RKO (cell line): ENCODE measurements at places on chromosomes 6 and 20.

GRCh38 chr20:51391926-51392325 is 150.6 kb downstream of the NFATC2 start:
- no peak for DNase-seq

GRCh38 chr6:41531591-41532582 is 14.3 kb upstream of the FOXP4 start:
- DNase-seq, result no peak

GRCh38 chr20:24095756-24096155 is 107.2 kb upstream of the GGTLC1 start:
- no peak for DNase-seq

DNA sequence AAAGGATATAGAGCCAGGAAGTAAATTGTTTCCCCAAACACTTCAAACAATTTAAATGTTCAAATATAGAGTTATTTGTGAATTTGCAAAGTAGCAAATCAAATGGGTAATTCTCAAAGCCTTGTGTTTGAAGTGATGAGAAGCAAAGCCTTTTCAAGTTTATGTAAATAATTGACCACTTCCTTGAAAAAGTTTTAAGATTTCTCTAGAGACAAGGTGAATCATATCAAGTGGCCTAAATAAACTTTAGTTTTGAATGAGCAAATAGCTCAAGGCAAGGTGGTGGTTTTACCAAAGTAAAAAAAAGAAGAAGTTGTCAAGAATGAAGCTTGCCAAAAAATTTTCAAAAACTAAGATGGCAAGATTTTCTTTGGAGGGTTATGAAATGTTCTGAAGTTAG is 42.6 kb upstream of the IFNGR1 start:
- no peak for DNase-seq

- DNase-seq, result no peak
Observed at GRCh38 chr6:148388521-148388920, 45.9 kb downstream of the SASH1 start.

DNA sequence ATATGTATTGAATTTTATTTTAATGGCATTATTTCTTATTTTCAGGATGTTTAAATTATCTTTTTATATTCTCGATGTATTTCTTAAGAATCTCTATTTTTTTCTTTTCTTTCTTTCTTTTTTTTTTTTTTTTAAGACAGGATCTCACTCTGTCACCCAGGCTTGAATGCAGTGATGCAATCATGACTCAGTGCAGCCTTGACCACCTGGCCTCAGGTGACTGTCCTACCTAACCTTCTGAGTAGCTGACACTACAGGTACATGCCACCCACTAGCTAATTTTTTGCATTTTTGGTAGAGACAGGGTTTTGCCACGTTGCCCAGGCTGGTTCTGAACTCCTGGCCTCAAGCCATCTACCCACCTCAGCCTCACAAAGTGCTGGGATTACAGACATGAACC is 143.8 kb upstream of the LAMA2 start:
- DNase-seq, result no peak

- no peak for DNase-seq
Observed at GRCh38 chr6:142872376-142872775, 72.6 kb downstream of the HIVEP2 start.

GRCh38 chr6:169960003-169960344 is 208.6 kb downstream of the ERMARD start:
- DNase-seq, result no peak

GRCh38 chr6:30615958-30616810 is 859 bp downstream of the PPP1R10 start:
- DNase-seq, result peak; percentile 78

GRCh38 chr20:19098806-19099578 is 113.5 kb upstream of the SLC24A3 start:
- DNase-seq, result no peak

DNA sequence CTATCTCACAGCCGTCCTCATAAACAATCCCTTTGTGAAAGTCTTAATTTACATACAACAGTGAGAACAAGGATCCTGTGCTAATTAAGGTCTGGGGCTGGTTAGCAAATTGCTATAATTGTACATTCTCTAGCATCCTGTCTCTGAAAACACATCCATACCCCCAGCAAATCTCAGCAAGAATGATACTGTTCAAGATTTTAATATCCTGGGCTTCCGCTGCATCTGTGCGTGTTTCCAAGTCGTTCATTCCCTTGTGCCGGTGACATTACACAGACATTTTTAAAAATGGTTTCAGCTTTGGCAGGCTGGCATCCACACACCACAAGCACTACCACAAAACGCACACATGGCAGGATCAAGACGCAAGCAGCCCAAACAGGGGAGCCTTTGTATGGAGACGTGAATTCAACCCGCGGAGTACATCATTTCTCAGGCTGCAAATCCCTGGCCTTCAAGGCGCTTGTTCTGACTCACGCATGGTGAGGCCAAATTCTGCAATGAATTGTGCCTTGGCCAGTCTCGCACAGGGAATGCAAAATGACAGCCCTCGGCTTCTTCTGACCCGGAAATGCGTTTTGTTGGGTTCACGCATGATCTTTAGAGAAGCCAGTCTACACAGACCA is 20.3 kb downstream of the ZMYND8 start:
- DNase-seq, result no peak

DNA sequence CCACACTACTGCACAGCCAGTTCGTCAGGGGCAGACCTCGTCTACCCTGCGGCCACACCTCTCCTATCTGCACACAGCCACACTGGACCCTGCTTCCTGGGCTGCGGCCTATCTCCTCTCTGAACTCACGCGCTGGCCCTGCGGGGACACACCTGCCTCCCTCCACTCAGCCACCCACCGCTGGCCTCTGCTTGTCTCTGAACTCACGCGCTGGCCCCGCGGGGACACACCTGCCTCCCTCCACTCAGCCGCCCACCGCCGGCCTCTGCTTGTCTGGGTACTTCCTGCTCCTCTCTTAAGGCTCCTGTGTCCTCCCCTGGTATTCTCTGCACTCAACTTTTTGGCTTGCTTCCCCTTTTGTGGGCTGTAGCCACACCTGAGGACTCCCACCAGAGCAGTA is 52.3 kb downstream of the HUS1B start:
- DNase-seq, result no peak

- no peak for DNase-seq
Observed at GRCh38 chr6:43740961-43741764, 28.8 kb upstream of the VEGFA start.

DNA sequence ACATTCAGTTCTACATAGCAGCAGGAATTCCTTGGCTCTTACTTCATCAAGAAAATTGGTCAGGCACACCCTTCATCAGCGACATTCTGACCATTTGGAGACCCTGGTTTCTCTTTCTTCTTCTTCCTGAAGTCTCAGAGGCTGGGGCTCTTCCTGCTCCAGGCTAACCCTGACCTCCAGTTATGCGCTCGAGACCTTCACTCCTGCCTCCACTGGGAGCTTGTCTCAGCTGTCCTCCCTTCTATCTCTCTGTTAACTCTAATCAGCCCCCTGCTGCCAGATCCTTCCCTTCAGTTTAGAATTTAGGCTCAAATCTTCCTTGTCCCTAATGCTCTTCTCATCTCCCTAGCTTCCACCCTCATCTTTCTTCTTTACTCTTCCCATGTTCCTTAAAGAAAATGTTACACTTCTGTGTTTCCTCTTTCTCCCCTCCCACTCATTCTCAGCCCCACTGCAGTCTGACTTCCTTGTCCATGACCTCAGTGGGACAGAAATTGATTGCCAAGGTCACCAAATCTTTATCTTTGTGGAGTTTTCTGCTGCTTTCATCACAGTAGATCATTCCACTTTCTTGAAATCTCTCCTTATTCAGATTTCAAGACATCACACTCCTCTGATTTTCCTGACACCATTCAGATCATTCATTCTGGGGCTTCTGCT is 8.4 kb upstream of the HLA-DOA start:
- no peak for DNase-seq

DNA sequence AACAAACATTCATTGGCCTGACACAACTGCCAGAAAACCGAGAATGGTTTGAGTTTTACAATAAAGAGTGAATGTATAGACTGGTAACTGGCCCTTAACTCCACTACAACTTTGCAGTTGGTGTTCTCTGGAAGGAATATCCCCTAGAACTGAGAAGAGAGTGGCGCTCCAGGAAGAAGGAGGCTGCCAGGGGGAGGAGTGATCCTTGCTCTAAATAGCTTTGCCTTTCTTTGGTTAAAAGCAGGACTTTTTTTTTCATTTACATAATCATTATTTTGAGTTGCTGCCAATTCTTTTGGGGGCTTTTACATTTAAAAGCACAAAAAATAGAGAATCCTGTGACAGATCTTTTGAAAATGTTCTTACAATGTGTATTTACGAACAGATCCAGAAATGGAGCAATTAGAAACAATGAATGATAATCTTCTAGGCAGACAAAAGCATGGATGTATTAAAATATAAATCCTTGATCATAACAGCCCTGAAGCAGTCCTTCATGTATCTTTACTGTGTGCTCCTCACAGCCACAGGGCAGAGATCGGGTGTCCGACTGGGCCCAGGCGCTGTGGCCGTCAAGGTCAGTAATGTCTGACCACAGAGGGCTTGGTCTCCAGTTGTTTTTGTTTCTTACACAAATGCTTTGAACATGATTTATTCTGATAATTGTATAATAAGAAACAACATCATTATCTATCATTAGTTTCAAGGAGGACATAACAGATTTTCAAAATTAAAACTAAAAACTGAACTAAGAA is 612.2 kb downstream of the HDGFL1 start:
- no peak for DNase-seq

- no peak for DNase-seq
Observed at GRCh38 chr6:107603006-107603370, 113.1 kb downstream of the SOBP start.

GRCh38 chr6:12578751-12579150 is 137.8 kb upstream of the PHACTR1 start:
- no peak for DNase-seq

- no peak for DNase-seq
Observed at GRCh38 chr6:2396846-2397630, 151.6 kb upstream of the GMDS start.
